ENCODE measurements at places on chromosomes 5 and 9.

- no peak for DNase-seq
Observed at GRCh38 chr9:27749838-27750237, 176.6 kb upstream of the C9orf72 start.

GRCh38 chr9:37464426-37465248, 613 bp downstream of the ZBTB5 start:
- peak; percentile 17 for DNase-seq

DNA sequence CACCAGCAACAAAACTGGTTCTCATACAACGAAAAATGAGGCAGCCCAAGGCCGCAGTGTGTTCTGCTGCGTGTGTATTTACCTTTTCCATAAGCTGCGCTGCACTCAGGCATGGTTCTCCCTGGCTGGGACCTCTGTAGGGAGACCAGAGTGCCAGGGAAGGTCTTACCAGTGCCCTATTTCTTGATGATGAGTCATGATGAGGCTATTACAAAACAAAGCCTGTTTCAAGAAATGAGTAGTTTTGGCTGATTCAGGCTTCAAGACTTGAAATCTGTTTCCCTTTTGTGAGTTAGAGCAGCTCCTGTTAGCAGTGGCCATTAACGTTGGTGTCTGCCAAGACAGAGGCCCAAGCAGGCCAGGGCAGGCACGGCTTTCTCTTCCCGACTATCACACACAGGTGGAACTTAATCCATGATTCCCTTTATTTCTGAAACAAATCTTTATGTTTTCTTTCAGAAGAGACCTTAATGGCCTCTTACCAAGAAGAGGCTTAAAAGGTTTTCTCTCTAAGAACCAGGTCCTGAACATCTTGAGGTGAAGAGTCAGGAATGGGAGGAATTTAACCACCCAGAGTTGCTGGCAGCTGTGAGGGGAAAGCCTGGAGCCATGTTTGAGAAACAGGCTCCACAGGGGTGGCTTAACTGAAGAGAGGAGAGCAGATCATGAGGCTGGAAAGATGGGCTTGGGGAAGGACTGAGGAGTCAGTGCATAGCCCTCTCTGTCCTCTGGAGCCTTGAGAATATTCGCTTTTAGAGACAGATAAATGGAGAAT, 41.4 kb upstream of the TIFAB start:
- no peak for DNase-seq

GRCh38 chr9:97853056-97853843, at the start of gene FOXE1:
Gene FOXE1, plus strand, starts transcription at chr9:97853226. Its CDS starts 689 bp downstream, at chr9:97853915.
- no peak for DNase-seq

GRCh38 chr5:122835681-122836080, 9.7 kb upstream of the SNX24 start:
- no peak for DNase-seq

DNA sequence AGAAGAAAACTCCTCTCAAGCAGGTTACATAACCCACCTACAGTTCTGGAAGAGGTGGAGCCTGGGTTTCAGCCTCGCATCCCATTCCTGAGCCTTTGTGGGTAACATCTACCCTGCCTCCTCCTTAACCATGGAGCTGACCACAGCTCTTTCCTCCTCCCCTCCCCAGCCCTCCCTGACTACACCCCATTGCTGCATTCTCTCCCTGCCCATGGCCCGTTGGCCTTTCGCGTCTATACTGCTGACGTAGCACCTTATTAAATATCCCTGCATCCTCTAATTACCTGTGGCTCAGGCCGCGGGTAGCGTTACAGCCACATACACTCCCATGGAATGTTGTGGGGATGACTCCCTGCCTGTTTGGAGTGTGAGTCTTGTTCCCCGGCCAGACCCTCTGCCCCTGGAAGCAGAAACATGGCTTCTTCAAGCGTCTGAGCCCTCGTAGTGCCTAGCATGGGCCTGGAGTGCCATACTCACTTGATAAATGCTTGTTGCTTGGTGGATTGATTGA, 72.8 kb downstream of the WWC1 start:
- no peak for DNase-seq

DNA sequence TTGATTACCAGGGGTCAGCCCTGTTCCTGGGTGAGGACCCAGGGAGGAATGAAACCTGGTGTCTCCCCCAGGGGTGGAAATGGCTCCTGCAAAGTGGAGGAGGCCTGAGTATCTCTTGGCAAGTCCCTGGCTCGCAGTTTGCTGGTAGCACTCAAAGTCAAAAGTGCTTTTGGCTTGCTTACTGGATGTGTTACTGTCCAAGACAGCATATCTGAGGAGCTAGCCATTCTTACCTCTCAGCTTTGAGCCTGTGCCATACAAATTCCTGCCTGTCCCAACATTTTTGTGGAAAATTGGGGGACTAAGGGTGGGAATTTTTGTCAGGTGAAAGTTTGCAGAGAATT, 9.9 kb downstream of the ZNF618 start:
- no peak for DNase-seq

DNA sequence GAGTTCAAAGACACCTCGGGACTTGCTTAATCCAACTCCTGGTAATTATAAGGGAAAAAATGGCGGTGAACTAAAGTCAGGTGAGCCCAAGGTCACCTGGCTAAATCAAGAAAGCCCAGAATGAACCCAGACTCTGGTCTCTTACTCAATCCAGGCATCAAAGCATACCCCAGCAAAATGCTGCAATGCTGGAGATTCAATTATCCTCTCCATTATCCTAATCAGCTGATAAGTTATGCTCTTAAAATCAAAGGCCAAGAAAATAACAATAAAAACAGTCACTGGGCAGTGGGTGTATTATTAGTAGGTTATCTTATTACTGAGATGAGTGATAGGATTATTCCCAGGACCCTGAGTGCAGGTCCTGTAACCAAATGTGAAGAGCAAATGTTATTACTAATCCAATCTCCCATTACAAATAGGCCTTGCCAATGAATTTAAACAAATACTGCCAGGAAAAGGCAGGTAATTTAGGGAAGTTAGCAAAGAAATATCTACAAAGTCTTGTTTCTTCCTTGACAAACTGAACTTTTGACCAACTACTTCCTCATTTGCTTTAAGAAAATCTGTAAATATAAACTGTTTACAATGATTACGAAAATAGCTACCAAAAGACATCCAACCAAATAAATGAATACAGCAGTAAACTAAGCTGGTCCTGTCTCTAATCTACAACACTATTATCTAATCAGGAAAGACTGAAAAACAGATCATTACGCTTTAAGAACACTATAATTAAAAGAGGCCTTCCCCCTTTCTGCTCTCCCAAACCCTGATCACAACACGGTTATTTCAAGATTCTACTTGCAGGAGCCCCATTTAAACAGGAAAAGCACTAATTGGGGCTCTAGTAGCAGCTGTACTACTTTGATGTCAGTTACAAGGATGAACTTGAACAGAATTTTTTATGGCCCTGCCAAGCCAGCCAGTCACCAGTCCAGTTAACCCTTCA, 103.2 kb downstream of the MED27 start:
- DNase-seq, result no peak

DNA sequence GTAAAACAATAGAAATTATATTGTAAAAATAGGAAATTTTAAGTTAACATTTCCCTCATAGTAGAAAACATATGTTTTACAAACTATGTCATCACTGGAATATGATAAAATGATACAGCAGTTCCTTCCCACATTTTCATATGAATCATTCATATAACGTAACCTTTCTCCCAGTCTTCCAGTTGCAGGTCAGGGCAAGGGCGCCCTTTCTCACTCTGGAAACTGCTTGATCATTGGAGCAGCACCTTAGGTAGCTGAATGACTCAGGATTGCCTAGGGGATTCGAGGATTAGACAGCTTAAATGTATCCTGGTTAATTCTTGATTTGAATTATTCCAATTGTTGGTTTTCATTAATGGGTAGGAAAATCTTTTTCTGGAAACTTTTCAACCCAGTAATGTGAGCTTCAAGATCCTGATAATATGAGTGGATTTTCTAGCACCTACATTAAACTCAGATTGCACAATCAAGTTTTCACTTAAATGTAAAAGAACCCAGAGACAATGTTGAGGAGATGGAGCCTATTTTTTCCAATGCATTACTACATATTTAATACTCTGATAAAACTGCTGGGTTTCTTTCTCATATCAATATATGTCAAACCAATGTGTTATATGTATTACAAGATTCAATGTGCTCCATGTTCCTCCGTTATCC, 32.6 kb upstream of the ANXA1 start:
- DNase-seq, result no peak

- DNase-seq, result no peak
Observed at GRCh38 chr5:154444556-154445421, 1.0 kb upstream of the SAP30L start.

DNA sequence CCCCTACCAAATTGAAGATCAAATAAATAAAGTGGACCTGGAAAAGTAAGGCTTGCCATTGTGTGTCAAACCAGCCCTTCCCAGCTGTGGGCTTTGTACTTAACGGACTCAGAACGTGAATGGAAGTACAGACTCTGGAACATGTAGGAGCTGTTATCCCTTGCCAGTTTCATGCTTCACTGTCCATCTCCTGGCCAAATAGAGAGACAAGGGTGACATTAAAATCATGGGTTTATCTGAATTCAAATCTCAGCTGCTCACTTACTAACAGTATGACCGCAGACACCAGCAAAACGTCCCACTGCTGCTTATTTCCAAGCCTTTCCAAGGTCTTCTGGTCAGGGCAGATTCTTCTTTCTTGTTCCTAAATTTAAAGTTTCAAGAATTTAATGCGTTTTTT, 52.2 kb downstream of the EXOSC2 start:
- DNase-seq, result no peak

GRCh38 chr5:54146916-54147315, 163.5 kb downstream of the ARL15 start:
- DNase-seq, result no peak

- DNase-seq, result no peak
Observed at GRCh38 chr5:138243794-138244193, 30.6 kb downstream of the GFRA3 start.

- DNase-seq, result no peak
Observed at GRCh38 chr5:157555037-157555640, 20.4 kb downstream of the ADAM19 start.

- DNase-seq, result no peak
Observed at GRCh38 chr9:108950168-108950567, 16.0 kb downstream of the ABITRAM start.

- DNase-seq, result no peak
Observed at GRCh38 chr9:13278023-13278367, 1.5 kb downstream of the MPDZ start.

DNA sequence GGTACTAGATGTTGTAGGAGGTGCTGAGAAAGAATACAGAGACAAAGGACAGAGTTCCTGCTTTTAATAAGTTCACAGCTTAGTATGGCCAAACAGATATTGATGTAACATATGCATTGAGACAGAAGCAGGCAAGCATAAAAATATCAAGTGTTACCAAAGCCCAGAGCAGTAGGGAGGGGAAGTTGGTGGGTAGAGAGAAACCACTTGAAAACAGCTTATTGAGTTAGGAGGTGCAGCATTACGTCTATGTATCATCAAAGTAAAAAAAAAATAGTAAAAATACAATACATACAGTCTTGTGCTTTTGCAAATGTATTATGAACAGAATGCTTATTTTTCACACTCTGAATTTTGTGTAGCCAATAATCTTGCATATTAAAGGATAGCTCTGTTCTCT, 441.8 kb upstream of the SGCD start:
- DNase-seq, result no peak

- DNase-seq, result no peak
Observed at GRCh38 chr5:80825786-80826460, 134.2 kb upstream of the RASGRF2 start.

DNA sequence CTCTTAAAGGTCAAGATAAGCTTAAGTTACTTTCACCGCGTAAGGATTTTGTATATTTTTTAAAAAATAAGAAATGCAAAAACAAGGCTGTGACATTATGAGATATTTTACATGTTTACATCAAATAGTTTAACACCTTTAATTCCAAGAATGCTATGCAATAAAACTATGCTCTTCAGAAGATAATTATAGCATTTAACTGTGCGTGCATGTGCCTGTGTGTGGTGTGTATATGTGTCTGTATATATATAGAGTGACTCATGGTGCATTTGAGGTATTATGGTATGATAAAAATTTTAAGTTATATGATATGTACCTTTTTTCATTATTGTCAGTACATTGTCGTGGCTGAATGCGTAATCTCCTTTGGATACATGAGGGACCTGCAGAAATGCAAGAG, 539.3 kb downstream of the PDE4D start:
- DNase-seq, result no peak

DNA sequence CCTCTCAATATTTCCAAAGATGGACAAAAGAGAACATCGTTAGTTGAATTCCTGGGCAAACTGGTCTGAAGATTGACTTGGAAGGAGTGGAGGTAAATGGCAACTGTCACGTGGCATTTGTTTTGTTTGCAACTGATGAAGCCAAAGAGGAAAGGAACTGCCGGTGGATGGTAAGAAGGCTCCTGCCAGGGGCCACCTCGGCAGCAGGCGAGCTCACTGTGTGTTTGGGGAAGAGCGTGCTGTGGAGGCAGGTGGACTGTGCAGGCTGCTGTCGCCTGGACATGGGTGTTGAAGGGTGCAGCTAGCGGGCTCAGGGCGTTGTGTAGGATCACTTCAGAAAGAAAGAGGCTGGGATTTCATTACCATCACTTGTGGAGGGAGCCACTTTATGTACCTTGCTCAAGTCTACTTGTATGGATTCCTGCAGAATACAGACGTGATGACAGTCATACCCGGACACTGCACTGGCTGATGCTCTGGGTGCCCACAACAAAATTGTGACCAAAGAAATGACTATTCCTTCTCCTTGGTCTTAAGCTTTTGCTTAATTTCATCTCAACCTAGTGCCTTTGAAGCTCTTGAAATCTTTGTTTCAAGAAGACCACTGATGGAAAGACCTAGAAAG, 72.7 kb downstream of the MAP1B start:
- DNase-seq, result no peak

DNA sequence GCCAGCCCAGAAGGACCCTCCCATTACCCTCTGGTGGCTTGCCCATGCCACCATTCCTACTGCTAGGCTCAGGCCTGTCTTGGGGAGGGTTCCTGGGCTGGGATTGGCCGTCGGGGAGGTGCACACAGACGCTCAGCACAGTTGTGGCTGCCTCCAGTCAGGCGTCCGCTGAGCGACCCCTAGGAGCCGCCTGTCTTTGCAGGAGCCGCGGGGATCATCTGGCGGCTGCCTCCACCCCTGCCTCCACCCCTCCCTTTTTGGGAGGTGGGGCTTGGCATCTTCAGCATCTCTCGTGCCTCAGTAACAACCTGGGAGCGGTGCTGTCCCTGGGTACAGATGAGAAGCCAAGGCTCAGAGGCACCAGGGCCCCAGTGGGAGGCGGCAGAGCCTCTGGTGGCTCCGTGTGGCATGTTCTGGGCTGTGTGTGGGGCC, 39.6 kb downstream of the RXRA start:
- no peak for DNase-seq

GRCh38 chr9:131402738-131403492, 9.0 kb downstream of the PRRC2B start:
- no peak for DNase-seq
